Omental fat pad (tissue), 4 donors: ENCODE measurements at places on chromosomes 2 and 18. TPM values are rescaled to one million over a fixed set of nuclear protein-coding genes. Genes with fewer than 3 reads are reported as not detected.

Gene PLEK
- 16.9 TPM for total RNA-seq

Gene CDK5R2
- not detected for total RNA-seq

Gene RAB12
- 42.2 TPM for total RNA-seq

Gene ARL5A
- 49.7 TPM for total RNA-seq

Gene KCNG2
- total RNA-seq = 0.75 TPM

Gene FBXO48
- 0.24 TPM for total RNA-seq

Gene CDKL4
- total RNA-seq = not detected

Gene FRZB
- total RNA-seq = 1.9 TPM

Gene LAPTM4A
- total RNA-seq = 201 TPM

Gene FOXD4L1
- 0.24 TPM for total RNA-seq

Gene OTX1
- total RNA-seq = not detected

Gene ST3GAL5
- 50.0 TPM for total RNA-seq

Gene UGT1A10
- total RNA-seq = not detected

Gene SLC8A1
- 47.0 TPM for total RNA-seq

Gene NCL
- total RNA-seq = 188 TPM

Gene OTOS
- total RNA-seq = not detected

Gene LHCGR
- total RNA-seq = not detected

Gene GRB14
- 7.4 TPM for total RNA-seq

Gene TUBB8B
- not detected for total RNA-seq

Gene NPPC
- not detected for total RNA-seq

Gene SIX3
- total RNA-seq = not detected
